ENCODE measurements at places on chromosomes 7 and 10.
A peak's percentile ranks its signal among the peaks of the same experiment; 100 is the strongest.

DNA sequence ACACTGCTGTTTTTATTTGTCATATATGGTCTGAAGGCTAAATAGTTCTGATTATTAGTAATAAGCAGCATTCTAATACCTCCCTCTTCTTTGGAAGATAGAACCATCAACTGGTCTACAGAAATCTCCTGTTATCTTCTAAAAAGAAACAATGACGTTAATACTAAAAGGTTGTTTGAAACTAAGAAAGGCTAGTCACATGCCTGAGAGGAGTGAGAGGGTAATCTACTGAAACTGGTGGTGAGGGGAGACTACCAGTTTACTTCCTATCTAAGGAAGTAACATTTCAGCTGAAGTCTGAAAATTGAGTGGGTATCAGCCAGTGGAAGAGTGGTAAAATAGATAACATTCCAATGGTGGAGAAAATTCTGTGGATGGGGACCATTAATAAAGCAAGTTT lies 48.4 kb downstream of the FGFBP3 start:
- DNase-seq, result no peak

- DNase-seq, result peak; percentile 79
These were observed 169.3 kb downstream of the SH3PXD2A start for GRCh38 chr10:103685880-103686669.

- DNase-seq, result no peak
These were observed 18.3 kb upstream of the ELN start for GRCh38 chr7:74009719-74010118.

GRCh38 chr7:43465581-43466554 lies 117.0 kb upstream of the STK17A start:
- peak; percentile 23 for DNase-seq

DNA sequence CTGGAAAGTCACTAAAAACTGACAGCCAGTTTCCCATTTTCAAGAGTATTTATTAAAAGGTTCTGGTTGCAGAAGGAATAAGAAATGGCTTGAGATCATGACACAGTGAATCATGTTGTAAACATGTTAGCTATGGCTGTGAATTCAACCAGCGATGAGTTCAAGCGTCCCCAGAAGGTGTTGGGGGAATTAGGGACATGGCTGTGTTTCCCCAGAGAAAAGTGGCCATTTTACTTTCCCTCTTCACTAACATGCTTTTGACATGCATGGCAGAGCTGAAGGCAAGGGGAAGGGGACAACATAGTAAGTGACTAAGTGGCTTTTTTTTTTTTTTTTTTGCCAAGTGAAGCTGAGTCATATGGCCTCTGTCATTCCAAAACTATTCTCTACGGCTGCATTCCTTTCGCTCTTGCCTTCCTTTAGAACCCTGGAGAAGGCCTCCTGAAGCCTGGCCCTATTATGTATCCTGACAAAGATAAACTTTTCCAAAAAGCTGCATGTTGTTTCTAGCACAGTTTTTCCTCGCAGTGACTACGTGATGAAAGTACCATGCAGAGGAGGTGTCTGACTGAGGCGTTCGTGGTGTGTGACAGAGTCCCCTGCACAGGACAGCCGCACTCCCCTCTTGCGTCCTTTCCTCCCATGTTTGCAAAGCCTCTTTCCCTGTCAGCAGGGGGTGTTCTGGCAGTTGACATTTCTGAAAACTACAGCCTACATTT lies 46.9 kb downstream of the EGFR start:
- no peak for DNase-seq

GRCh38 chr10:118207470-118208007 lies 134.6 kb downstream of the FAM204A start:
- DNase-seq, result no peak

DNA sequence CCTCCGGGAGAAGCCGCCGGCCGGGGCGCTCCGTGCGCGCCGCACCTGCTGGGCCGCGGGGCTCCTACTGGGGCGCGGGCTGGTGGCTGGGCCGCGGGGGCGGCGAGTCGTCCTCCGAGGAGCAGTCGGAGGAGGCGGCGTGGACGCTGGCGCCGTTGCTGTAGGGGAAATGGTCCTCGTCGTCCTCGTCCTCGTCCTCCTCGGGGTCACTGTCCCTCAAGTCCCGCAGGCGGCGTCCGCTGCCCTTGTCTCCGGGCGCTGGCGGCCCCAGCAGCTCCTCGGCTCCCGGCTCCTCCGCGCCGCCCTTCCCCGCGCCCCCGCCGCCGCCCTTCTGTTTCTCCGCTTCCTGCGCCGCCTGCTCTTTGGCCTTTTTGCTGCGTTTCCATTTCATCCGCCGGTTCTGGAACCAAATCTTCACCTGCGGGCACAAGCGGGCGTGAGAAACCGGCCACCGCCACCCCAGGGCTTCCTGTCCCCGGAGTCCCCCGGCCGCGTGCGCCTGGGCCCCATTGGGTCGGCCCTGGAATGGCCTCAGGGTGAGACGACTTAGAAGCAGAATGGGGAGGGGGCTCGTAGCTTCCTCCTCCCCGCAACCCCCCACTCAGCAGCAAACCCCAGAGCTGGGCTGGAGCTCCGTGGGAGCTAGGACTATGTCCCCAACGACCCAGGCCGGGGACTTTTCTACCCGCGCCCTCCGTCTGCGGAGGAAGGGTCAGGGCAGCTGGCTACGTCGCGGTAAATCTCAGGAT lies 4.8 kb downstream of the MNX1 start:
- no peak for DNase-seq

Measured in stimulated activated effector memory CD8-positive, alpha-beta T cell treated with anti-CD3 and anti-CD28 coated beads, Interleukin-12 subunit alpha, Interleukin-12 subunit beta, amount 100 ng/mL, for 72 hours (primary cell).